BJ (cell line): ENCODE measurements at places on chromosomes 3 and 15. TPM values are rescaled to one million over a fixed set of nuclear protein-coding genes. Genes with fewer than 3 reads are reported as not detected.

The NUP210 gene
- 0.13 and 0.32 TPM in 2 replicates for polyA plus RNA-seq

The GPR156 gene
- 0.28 and 0.44 TPM in 2 replicates for polyA plus RNA-seq

The SNX1 gene
- polyA plus RNA-seq = 57.5 and 74.4 TPM in 2 replicates

The TEX9 gene
- polyA plus RNA-seq = 0.72 and 1.4 TPM in 2 replicates

The SERPINI2 gene
- polyA plus RNA-seq = not detected in 2 replicates

The CCR3 gene
- polyA plus RNA-seq = not detected in 2 replicates

The CCR8 gene
- not detected in 2 replicates for polyA plus RNA-seq

DNA sequence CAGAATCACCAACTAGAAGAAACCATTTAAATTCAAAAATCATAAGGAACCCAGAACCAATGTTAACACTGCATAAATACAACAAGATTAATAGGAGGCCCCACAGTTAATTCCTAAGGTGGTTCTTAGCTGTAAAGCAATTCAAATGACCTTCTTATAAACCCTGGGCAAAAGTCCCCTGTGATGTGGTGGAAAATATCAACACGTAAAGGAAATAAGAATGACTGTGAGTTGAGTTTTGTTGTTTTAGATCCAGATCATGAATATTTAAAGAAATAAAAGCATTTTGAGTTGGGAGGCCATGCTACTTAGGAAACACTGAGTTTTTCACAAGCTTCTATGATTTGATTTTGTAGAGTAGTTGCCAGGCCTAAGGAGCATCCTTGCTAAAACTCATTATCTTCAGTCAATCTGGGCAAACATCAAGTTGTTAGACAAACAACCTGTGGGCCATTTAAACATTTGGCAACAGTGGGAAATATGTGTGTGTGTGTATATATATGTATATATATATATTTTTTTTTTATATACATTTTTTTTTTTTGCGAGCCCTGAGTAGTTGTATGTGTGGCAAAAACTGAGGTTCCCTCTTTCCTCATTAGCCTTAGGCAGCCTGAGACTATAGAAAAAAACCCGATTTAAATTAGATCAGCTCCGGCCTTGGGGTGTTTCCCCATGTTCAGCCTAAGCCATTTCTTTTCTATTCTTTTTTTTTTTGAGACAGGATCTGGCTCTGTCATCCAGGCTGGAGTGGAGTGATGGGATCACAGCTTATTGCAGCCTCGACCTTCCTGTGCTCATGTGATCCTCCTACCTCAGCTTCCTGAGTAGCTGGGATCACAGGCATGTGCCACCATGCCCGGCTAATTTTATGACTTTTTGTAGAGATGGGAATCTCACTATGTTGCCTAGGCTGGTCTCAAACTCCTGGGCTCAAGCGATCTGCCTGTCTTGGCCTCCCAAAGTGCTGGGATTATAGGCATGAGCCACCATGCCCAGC, 8.0 kb upstream of the PXK start:
- no peak for DNase-seq

DNA sequence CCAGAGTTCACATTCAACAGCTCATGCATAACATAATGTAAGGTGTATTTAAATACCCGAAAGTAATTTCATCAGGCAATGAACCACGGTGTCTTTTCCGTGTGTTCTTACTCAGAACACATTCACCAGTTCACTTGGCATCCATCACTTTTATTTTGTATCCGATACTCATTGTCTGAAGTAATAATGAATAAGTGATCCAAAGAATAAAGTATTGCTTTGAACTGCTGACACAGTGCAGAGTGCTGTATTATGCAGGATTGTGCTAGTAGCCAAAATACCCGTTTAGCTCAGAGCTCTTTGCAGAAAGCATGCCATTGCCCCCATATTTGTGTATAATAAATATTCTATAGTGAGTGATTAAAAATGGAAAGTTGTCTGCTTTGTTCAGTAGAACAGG, 460.9 kb upstream of the KCNMB2 start:
- DNase-seq = no peak

DNA sequence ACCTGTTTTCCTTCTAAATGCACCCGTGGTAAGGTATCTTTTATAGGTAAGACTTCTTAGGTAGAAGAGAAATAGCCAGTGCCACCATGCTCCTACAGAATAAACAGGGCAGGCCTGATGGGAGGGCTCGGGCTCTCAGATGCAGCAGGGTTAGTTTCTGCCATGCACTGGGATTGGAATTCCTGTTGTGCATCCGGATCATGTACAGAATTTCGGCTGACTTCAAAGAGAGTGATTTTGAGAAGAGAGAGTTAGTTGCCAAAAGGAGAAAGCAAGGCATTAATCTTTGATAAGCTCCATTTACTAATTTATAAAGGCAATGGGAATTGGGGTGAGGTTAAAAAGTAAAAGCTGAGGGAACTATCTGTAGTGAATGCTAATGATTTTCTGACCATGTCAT, 211.2 kb downstream of the WDR72 start:
- DNase-seq = no peak

DNA sequence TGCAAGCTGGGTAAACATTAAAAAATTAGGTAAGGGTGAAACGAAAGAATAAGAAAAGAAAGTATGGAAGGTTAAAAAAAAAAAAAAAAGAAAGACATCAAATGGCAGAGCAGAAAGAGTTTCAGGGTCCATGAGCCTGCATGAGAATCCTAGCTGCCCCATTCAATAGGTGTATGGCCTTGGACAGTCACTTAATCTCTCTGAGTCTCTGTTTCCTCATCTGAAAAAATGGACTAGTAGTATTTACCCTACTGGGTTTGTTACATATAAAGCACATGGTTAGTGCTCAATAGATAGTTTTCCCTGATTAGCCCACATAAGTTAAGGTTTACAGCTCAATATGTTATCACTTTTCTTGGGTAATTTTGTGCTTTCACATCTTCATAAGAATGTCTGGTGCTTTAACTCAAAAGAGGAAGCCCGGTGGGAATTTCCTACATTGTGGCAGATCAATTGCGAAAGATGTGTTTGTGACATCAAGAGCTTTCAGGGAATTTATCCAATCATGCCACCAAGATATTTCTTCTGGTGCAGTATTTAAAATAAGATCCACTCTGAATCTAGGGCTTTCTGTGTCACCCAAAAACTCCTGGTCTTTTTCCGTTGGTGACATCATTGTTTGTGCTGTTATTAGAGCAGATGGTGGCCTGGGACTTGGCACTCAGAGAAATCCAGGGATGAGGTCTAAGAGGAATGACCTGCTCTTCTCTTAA, 57.2 kb upstream of the UBE2E1 start:
- DNase-seq = no peak

GRCh38 chr15:43977072-43977884, 150.5 kb downstream of the WDR76 start:
- DNase-seq = no peak

- DNase-seq = peak; percentile 16
These were observed 958.8 kb downstream of the ZPLD1 start for GRCh38 chr3:103393395-103394186.

DNA sequence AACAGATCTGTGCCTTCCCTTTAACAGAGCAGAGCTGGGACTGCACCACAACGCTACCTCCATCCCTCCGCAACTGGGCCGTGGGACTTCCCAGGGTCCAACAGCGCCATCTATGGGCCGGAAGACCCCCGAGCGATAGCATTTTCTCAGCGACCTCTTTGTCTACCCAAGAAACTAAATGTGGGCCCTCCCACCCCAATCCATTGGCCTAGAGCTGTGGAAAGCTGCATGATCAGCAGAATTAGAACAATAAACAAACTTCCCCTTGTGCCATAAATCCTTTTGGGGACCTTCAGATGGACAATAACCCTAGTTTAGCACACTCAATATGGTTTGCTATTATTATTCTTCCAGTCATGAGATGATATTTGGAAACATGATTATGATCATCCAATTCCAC, 74.8 kb upstream of the NTRK3 start:
- DNase-seq = no peak

DNA sequence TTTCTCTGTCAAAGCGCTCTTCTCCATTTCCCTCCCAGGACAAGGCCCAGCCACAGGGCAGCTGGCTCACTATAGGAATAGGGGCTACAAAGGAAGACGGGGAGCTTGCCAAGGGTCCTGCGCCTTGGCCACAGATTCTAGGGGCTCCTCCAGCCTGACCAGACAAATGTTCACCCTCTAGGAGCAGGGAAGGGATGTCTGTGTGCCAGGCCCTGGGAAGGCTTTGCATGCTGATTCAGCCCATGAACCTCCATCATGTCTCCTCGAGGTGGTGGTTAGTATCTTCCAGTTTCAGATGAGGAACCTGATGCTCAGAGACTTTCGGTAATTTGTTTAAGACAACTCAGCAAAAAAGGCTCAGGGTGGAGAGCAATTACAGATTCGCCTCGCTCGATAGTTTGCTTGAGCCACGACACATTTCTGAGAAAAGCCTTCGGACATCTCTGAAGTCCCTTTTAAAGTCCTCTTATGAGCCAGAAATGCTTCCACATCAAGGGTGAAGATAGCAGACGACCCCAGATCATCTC, 110.0 kb downstream of the XXYLT1 start:
- DNase-seq = no peak

GRCh38 chr3:169356284-169356955, 307.1 kb downstream of the MECOM start:
- no peak for DNase-seq

DNA sequence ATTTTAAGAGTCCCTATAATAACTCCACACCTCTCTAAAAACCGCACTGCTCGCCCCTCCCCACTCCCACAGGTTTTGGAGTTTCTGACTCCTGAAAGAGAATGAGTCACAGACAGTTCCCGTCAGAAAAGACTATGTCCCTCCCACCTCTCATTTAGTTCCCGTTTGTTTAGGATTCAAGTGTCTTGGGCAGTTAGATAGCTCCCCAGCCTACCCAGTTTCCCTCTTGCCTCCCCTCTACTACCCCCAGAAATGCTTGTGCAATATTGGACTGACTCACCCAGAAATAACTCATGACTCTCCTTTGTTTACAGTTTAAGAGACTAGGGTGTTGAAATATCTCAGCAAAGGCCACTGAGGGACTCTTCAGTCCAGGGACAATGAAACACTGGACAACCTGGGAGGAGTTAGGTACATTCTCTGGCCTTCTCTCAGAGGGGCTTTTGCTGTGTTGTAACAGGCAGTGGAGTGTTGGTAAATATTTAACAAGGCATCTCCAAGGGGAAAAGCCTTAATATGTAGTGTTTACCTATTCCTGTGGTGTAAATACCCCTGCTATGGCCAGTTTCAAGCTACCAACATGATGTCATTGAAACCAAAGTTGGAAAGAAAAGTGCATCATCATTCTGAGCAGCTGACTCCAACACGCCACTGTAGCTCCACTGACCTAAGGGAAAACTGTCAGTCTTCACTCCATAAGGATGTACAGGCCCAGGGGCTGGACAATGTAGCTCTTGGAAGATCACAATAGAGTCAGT, 96.1 kb upstream of the CHD2 start:
- peak; percentile 100 for DNase-seq

DNA sequence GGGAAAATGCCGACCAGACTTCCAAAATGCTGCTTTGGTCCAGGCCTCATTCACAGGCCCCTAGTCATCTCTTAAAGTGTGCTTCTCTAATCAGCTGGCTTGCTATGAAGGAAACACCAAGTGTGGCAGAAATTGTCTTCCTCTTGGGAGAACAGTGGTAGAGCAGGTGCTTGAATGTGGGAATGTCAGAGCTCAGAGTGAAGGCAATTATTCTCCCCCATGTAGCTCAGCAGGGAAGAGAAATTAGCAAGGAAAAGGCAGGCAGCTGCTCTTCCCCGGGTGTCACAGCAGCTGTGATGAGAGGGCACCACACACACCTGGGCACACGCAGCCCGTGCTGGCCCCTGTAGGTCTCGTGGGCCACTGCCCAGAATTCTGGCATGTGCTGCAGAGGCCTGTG, 358.5 kb downstream of the WDR72 start:
- DNase-seq = no peak

DNA sequence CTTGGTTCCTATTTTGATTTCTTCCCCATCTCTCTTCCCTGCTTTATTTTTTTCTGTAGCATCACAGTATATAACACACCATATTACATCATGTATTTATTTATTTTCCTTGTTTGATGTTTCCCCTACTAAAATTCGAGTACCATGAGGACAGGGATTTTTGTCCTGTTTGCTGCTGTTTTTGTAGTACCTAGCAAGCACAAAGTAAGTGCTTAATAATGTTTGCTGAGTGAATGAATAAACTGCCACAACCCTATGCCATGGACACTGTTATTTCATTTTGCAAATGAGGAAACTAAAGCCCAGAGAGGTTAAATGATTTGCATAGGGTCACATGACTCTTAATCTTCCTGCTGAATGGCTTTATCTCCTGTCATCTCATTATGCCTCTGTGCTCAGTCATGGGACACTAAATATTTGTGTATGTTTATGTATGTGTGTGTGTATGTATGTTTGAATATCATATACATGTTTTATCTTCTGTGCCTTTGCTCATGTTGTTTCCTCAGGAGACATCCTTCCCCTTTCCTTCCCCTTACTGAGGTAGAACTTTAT, 26.1 kb upstream of the MGA start:
- no peak for DNase-seq

GRCh38 chr3:133477487-133477886, 77.6 kb downstream of the BFSP2 start:
- no peak for DNase-seq

GRCh38 chr3:12483410-12483809, 870 bp upstream of the TSEN2 start:
- no peak for DNase-seq

- no peak for DNase-seq
These were observed 44.1 kb downstream of the CPN2 start for GRCh38 chr3:194306771-194307640.

GRCh38 chr3:193911784-193912340, 224.1 kb upstream of the HES1 start:
- DNase-seq = no peak

DNA sequence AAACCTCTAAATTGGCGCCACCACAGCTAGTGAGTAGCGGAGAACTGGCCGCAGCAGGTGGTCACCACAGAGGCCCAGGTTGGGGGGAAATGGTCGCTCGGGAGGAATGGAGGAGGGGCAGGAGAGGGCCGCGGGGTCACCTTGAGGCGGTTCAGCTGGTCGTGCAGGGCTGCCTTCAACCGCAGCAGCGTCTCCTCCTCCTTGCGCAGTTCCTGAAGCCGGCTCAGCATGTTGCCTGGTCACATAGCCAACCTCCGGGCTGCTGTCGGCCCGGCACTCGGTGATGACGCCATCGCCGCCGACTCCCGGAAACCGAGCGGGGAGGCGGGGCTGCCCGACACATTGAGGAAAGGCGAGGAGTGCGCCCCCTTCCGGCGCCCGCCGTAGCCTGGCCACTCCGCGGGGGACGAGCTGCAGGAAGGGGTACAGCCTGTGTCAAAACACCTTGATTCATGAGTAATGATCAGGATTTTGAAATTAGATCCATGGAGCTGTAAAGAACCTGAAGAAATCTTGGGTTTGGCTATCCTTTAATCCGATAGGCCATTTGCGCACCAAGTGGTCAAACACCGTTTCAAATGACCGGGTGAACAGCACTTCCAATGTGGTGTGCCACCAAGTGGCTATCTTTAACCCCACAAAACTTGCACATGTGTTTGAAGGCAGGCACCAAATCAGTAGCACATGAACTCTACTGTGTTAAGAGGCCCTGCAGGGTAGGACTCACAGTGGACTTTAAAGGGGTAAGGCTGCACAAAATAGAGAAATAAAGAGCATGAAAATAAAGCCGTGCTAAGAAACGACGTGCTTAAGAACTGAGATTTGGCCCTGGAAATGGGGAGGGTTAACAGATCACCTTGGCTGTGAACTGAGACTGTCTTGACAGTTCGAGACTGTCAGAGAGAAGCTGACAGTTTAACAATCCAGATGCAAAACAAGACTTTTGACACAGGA, at the start of gene SNAPC5:
Gene SNAPC5 (minus strand): TSS at position 261 of the 954 bp plus-strand sequence. CDS start 31 bp downstream, at position 230.
- peak; percentile 49 for DNase-seq
